ENCODE measurements at places on chromosomes 16 and 17.

- no peak for DNase-seq
Measured at GRCh38 chr16:90077757-90078578, 837 bp upstream of the PRDM7 start.

GRCh38 chr16:6891496-6891895, 441.1 kb upstream of the RBFOX1 start:
- no peak for DNase-seq

GRCh38 chr17:82389379-82389778, 17.8 kb downstream of the UTS2R start:
- DNase-seq, result no peak

DNA sequence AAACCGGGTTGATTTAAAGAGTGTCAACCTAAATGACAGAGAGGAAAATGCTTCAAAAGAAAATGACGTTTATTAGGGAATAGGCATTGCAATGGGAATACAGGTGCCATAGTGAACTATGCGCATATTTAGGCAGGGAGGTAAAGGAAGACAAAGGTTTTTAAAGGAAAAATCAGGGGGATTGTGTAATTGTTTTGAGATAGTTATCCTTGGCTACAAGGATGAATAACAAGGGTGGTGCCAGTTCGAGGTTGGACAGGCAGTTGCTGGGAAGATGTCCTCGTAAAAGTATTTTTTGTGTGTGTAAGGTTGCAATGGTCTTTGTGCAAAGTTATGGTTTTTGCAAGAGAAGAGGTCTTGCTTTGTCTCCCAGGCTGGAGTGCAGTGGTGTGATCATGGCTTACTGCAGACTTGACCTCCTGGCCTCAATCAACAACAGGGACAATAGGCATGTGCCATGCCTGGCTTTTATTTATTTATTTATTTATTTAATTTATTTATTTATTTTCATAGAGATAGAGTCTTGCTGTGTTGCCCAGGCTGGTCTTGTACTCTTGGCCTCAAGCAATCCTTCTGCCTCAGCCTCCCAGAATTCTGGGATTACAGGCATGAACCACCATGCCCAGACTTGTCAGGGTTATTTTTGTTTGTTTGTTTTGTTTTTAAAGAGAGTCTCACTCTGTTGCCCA, 63.1 kb downstream of the CACNG3 start:
- no peak for DNase-seq

Data from activated naive CD4-positive, alpha-beta T cell treated with anti-CD3 and anti-CD28 coated beads, Interleukin-2, amount 10 ng/mL, durations not matched to agents 7 days and 5 days (primary cell).